ENCODE measurements at places on chromosomes 1 and 21.

DNA sequence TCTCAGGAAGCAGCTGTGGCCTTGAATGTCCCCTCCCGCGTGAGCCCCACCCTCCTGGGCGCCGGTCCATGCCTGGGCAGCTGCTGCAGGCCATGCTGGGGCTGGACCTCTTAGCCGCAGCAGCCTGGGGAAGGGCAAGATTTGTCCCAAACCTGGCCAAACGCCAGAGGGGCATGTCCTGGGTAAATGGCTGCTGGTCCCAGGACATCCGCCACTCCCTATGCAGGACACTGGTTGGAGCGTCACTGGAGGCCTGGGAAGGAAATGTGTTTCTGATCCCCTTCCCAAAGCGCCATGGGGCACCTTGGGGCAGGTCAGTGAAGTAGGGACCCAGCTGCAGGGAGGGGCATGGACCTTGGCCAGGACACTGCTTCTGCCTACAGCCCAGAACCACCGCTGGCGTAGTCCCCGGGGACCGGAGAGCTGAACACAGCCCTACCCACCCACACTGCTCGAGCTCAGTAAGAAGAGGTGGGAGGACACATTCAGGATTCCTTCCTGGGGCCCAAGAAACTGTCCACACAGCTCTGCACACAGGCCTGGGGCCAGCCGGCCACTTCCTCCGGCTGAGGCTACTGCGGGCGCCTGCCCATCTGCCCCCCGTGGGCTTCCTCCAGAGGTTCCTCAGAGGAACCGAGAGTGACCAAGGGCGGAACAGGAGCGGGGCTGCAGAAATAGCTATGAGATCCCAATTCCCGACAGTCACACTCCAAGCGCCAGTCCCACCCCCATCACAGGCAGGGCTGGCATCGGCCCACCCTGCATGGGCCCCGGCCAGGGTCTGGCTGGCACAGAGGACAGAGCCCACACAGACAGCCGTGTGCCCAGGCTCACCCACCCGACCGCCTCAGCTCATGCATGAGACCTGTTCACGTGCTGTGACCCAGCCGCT lies 10.8 kb upstream of the PLEKHG5 start:
- no peak for DNase-seq

DNA sequence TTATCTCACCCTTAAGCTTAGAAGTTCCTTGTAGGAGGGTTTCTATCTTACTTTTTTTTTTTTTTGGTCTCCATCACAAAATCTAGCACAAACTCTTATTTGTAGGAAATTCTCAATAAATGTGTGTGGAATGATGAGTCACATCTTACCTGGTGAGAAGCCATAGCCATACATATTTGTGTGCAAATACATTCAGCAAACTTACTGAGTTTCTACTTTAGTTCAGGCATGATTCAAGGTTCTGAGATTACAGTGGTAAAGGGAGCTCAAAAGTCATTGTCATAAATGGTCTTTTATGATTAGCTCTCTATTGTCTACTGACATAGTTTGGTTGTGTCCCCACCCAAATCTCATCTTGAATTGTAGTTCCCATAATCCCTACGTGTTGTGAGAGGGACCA lies 193.1 kb upstream of the UBE2U start:
- no peak for DNase-seq

- DNase-seq: no peak
Measured at GRCh38 chr1:192550922-192551534, 24.5 kb upstream of the RGS1 start.

DNA sequence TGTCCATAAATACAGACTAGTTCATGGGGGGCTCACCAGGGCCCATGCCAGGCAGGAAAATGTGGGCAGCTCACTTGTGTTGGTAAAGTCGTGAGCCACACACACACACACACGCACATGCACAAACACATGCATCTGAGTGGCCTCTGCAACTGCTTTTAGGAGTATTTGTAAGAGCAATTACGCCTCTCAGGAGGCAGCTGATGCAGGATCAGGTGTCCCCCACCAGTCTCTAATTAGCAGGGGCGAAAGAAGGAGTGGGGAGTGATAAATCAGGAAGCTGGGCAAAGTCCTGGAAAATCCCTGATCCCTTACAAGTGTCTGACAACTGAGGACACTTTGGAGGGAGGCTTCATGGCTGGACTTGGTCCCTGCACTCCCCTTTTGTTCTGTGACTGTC lies 5.7 kb upstream of the IVL start:
- no peak for DNase-seq

DNA sequence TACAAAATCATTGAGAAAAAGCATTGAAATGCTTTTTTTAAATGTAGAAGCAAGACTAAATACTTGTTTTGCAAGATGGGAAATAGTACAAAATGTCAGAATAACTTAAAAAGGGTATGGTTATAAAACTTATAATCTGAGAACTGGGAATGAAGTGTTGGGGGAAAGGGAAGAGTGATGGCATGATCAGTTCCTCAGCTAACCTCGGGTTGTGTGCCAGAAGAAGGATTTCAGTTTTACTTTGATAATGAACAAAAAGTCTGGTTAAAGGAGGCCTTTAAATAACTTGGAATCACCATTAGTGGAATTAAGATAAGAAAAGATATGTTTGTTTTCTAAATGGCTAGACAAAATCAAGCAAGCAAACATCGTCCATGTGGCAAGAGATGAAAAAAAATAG lies 20.7 kb downstream of the NEK7 start:
- DNase-seq: no peak

DNA sequence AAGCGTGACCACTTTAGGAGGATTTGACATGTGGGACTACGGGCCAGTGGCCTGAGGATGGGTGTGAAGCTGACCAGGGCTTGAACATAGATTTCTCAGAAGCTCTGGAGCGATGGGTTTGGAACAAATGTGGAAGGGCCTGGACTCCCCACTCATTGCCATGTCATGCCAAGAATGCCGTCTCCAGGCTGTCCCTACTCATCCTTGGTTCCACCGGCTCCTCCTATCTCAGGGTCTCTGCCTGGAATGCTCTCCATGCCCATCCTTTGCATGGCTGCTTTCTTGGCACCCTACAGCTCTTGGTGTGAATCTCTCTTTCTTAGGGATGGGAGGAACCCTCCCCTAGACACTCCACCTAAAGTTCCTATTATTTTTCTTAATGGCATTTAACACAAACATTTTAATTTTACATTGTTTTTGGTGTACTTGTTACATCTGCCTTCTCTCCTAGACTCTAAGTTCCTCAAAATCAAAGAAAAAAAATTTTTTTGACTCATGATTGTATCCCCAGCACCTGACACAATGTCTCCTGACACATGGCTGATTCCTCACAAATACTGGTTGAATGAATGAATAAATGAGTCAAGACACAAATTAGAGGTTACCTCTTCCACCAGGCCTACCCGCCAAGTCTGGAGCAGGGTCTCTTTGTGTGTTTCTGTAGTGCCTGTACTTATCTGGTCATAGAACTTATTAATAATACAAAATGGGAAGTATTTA lies 114.5 kb downstream of the OMA1 start:
- DNase-seq: no peak

DNA sequence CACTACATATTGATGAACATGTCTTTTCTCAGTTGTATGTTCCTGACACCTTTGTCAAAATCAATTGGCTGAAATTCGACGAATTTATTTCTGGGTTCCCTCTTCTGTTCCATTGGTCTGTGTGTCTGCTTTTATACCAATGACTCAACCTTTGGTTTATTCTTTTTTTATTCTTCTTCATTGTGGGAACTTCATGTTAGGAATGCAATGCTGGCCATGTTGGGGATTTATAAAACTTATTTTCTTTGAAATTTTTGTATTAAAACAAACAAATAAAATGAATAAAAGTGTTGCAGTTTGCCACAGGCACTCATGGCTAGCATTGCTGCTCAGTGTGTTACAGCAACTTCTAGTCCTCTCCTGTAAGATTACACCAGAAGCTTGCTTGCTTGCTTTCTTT lies 287.8 kb downstream of the DUSP10 start:
- DNase-seq: no peak

DNA sequence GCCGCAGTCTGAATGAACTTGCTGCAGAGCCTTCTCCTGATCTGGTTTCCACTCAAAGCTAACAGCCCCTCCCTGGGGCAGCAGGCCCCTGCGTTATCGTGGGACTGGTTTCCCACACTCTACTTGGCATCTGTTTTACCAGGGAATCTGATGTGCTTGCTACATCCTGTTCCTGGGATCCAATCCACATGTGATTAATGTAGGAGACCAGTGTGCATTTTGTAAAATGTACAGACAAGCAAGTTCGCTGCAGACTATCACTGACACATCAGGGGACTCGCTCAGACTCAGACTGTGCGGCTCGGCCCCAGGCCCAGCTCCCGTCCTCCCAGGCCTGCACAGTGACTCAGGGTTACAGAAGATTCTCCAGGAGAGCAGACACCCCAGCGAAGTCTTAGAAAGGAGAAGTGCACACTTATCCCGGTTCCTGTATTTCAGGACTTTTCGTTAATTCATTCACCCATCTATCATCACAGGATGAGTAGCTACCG lies 340.1 kb downstream of the MATN1 start:
- no peak for DNase-seq

DNA sequence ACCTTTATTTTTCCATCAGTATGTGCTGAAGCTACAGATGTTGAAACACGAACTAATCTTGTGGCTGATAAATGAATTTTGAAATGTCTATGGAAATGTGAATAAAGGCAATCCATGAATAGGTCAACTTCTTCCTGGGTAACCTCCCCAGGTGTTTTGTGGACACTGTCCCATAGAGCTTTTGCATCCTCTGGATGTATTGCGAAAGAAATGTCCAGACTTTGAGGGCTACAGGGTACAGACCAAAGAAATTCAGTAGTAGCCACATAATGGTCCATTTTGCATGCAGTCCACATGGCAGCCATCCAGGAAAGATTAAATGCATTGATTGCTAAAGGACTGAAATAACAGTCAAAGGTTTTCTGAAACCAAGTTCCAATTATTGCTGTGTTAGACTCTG lies 21.5 kb upstream of the DARS2 start:
- no peak for DNase-seq

DNA sequence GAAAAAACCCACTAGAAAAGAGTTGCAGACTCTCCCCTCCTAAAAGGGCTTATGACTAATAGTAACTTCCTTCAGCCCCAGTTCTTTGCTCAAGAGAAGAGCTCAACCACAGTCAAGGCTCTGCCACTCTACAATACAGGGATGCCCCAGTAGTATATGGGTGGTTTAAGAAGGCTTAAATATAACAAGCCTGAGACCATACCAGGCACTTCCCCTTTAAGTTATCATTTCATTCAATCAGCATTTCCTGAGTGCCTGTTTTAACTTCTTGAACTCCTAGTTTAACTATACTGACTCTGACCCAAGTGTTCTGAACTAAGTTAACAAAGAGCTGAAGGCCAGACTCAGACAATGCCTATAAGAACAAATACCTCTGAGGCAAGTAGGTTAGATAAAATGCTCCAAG lies 19.8 kb downstream of the PRPF38A start:
- DNase-seq: peak; percentile 38

- DNase-seq: no peak
Measured at GRCh38 chr1:22217811-22218460, 75.0 kb upstream of the WNT4 start.

DNA sequence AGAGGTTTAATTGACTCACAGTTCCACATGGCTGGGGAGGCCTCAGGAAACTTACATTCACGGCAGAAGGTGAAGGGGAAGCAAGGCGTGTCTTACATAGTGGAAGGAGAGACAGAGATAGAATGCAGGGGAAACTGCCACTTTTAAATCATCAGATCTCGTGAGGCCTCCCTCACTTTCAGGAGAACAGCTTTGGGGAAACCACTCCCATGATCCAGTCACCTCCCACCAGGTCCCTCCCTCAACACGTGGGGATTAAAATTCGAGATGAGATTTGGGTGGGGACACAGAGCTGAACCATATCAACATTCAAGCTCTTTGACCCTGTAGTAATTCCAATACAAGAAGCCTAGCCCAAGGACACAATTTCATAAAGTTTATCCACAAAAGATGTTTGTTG lies 13.7 kb downstream of the PIGP start:
- no peak for DNase-seq

GRCh38 chr21:41767606-41768436 lies 969 bp upstream of the RIPK4 start:
- no peak for DNase-seq

- no peak for DNase-seq
Measured at GRCh38 chr1:98398649-98399048, 262.9 kb upstream of the SNX7 start.

- DNase-seq: no peak
Measured at GRCh38 chr1:228208831-228209551, 1.1 kb downstream of the OBSCN start.

DNA sequence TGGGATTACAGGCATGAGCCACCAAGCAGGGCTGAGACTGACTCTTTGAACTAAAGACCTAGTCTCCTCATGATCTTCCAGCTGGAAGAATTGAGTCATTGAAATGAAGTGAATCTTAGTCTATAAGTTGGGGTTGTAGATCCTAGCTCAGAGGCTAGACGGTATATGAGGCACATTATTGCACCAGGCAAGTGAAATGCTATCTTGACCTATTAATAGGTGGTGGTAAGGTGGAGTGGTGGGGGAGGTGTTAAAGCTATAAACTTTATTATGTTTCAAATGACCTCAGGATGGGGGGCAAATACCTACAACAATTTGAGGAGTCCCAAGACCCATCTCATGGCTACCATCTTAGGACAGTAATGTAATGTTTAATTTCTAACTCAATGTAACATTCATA lies 36.8 kb upstream of the SLC16A1 start:
- DNase-seq: no peak

- no peak for DNase-seq
Measured at GRCh38 chr1:150109586-150109985, 40.1 kb upstream of the PLEKHO1 start.

GRCh38 chr1:2226525-2227345 lies 1.4 kb upstream of the SKI start:
- DNase-seq: no peak

GRCh38 chr1:223189903-223190724 lies 47.1 kb upstream of the TLR5 start:
- DNase-seq: peak; percentile 37

GRCh38 chr1:84859866-84860265 lies 33.1 kb downstream of the LPAR3 start:
- DNase-seq: no peak

- DNase-seq: no peak
Measured at GRCh38 chr1:81452693-81453366, 347.9 kb upstream of the ADGRL2 start.

DNA sequence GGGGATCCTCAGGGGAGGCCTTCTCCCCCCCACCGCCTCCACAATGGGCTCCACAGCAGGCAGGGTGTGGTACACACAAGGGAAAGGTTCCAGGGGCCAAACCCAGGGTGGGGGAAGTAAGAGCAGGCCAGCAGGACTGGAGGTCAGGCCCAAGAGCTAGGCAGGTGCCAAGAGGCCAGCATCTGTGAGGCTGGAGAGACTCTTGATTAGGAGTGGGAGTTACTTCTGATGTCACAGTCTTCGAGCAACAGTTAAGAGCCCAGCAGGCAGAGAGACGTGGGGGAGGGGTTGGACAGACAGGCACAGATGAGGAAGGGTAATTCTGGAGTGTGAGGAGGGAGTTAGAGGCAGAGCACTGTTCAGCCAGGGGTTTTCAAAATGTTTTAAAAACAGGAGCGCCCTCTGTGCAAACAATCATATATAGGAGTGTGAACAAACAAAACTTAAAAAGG lies 55.8 kb downstream of the SLC9A1 start:
- no peak for DNase-seq

GRCh38 chr1:233268389-233269022 lies 27.0 kb downstream of the PCNX2 start:
- no peak for DNase-seq

GRCh38 chr1:3022511-3022973 lies 1.3 kb downstream of the ACTRT2 start:
- DNase-seq: no peak

GRCh38 chr1:202807926-202808757 lies at the start of gene KDM5B:
KDM5B (minus strand) TSS chr1:202808421; CDS start chr1:202808305, 116 bp downstream.
- peak; percentile 63 for DNase-seq

- DNase-seq: no peak
Measured at GRCh38 chr21:37683396-37684114, 232.7 kb downstream of the KCNJ6 start.

- DNase-seq: no peak
Measured at GRCh38 chr1:180617774-180618395, 13.9 kb upstream of the XPR1 start.

Data from effector CD4-positive, alpha-beta T cell (primary cell).